ENCODE measurements at places on chromosomes 16 and 17. TPM values are rescaled to one million over a fixed set of nuclear protein-coding genes. Genes with fewer than 3 reads are reported as not detected.

DNA sequence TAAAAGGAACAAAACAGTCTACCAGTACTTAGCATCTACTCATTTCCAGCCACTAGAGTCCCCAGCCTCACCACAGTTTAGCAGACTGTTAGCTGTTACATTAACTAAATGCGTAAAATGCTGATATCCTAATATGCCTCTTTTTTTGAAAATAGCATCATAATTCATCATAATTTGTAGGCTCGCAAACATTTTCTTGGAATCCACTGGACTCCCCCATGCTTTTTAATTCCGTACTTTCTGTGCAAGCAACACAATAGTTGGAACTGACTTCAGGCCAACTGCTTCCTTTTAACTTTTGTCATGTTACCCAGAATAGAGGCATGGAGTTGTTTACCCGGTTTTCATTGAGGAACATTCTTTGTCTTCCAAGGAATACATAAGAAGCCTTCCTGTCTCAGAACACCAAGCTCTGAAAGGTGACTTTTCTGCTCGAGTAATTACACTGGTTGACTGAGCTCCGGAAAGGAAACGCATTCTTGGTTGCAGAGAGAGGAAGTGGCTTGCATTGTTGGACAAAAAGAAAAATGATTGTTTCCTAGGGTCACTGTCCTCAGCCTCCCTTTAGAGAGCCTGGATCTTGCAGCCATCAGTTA is 30.9 kb upstream of the SEC14L1 start:
- DNase-seq = no peak
- no peak overlapping the region for H3K27ac ChIP-seq
- H3K4me3 ChIP-seq = no peak overlapping the region
- H3K4me1 ChIP-seq = peaks cover 19% of the 10 kb centered on the region
- no peaks in the 10 kb centered on the region for H3K27me3 ChIP-seq

The KRTAP4-5 gene
- not detected for total RNA-seq

- no peaks in the 10 kb centered on the region for H3K36me3 ChIP-seq
- no peak for DNase-seq
- no peak overlapping the region for H3K27ac ChIP-seq
- H3K4me1 ChIP-seq = no peaks in the 10 kb centered on the region
- H3K27me3 ChIP-seq = no peaks in the 10 kb centered on the region
- H3K4me3 ChIP-seq = no peak overlapping the region
These were observed 557.4 kb upstream of the ZFHX3 start for GRCh38 chr16:73605309-73605708.

- no peaks in the 10 kb centered on the region for H3K27me3 ChIP-seq
- H3K36me3 ChIP-seq = no peaks in the 10 kb centered on the region
- DNase-seq = no peak
- no peaks in the 10 kb centered on the region for H3K4me1 ChIP-seq
These were observed 14.8 kb downstream of the EFCAB5 start for GRCh38 chr17:29956225-29956624.

GRCh38 chr17:46056800-46057304 is 57.8 kb downstream of the STH start:
- DNase-seq = no peak
- no peak overlapping the region for H3K4me3 ChIP-seq
- H3K27me3 ChIP-seq = no peaks in the 10 kb centered on the region
- H3K4me1 ChIP-seq = no peaks in the 10 kb centered on the region
